Dermis blood vessel endothelial cell (primary cell): ENCODE measurements at places on chromosomes 7 and 10.

DNA sequence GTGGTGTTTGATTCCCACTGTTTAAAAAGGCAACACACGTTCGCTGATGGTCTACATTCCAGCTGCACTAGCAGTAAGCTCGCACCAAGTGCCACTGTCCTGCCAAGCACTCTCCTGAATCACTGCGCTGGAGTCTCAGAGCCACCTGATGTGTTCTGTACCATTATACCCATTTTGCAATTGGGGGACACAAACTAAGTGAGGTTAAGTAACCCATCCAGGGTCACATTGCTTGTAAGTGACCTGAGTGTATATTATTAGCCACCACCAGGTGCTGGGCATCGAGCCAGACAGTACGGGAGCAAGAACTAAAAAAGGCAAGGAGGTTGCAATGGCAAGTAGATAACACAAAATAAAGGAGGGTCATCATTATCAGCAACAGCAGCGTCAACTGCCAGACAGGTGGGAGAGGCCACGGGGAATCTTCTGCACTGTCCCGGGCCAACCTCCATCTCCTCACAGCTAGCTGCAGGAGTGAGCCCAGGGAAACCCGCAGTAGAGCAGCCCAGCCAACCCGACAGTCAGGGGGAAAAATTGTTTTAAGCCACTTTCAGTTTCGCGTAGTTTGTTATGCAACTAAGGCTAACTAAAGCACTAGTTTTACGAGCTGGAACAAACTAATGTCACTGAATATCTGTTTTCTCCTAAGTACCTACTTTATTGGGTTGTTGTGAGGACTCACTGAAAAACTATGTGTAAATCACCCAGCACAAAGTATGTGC is 712 bp upstream of the CPVL start:
- no peak for DNase-seq

- peak; percentile 61 for DNase-seq
Measured at GRCh38 chr7:142420554-142421362, 162.9 kb upstream of the PRSS58 start.

DNA sequence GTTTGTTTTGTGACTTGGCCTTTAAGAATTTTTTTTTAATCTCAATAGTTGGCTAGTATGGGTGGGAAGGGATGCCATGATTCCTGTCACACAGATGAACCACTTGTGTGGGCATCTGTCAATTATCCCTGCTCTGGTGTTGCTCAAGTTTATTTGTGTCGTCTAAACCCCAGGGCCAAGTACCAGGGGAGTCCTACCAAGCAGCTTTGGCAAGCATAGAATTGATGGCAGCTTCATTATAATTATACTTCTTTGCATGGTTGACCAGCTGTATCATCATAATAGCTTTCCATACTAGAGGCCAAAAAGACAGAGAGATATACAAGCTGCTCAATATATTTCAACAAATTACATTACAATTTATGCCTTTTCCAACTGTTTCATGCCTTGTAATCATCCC is 30.4 kb downstream of the SUGCT start:
- DNase-seq = no peak

DNA sequence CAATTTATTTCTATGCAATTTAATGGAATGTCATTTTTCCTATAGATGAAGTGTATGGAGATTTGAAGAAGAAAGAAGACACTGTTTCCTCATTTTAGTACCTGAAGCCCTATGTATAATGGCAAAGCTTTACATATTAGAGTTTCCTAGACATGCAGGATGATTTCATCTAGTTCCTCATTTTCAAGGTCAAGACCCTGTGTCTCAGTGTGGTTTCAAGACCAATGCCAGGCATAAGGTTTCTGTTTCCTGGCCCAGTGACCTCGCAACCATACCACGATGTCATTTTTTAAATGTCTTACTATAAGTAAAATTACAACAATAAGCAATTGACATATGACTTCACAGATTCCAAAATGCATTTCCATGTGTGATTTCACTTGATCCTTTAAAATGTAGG is 336.5 kb upstream of the PRKCQ start:
- no peak for DNase-seq

GRCh38 chr10:70513848-70514309 is 35.3 kb downstream of the PALD1 start:
- no peak for DNase-seq

DNA sequence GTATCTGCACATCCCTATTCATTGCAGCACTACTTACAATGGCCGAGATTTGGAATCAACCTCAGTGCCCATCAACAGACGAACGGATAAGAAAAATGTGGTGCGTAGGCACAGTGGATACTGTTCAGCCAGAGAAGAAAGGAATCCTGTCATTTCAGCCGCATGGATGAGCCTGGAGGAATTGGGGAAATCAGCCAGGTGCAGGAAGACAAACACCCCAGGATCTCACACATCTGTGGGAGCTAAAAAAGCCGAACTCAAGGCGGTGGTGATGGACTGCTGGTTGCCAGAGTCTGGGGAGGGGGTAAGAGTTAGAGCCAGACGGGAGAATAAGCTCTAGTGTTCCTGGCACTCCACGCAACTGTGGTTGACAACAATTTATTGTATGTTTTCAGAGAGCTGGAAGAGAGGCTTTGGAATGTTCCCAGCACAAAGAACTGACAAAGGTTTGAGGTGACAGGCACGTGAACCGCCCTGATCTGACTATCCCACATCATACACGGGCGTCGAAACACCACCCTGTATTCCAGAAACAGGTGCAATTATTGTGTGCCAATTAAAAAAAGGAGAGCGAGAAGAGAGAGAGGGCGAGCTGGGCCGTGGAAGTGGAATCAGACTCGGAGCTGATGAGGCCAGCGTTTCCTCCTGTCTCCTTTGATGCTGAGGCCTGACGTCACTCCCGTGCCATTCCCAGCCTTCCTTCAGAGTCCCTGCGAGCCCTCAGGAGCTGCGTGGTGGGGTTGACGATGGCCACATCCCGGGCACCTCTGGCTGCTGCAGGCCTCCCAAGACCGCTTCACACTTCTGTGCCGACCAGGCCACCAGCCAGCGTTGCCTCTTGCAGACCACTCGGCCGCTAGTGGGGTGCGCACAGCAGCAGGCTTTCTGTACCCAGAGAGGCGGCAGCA is 189.5 kb downstream of the DNAJB6 start:
- no peak for DNase-seq

DNA sequence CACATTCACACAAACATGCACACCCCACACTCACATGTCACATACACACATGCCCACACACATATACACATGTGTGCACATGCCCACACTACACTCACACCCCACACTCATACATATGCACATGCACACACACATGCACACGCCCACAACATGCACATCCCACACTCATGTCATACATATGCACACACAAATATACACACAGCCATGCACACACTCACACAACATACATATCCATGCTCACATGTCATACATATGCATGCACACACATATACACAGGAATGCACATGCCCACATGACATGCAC is 219.8 kb downstream of the DNAJB6 start:
- no peak for DNase-seq

- no peak for DNase-seq
Measured at GRCh38 chr10:118583611-118584010, 11.8 kb downstream of the PRLHR start.

GRCh38 chr7:55245271-55245723 is 119.8 kb upstream of the LANCL2 start:
- no peak for DNase-seq

- no peak for DNase-seq
Measured at GRCh38 chr10:78392197-78392596, 358.5 kb downstream of the RPS24 start.

DNA sequence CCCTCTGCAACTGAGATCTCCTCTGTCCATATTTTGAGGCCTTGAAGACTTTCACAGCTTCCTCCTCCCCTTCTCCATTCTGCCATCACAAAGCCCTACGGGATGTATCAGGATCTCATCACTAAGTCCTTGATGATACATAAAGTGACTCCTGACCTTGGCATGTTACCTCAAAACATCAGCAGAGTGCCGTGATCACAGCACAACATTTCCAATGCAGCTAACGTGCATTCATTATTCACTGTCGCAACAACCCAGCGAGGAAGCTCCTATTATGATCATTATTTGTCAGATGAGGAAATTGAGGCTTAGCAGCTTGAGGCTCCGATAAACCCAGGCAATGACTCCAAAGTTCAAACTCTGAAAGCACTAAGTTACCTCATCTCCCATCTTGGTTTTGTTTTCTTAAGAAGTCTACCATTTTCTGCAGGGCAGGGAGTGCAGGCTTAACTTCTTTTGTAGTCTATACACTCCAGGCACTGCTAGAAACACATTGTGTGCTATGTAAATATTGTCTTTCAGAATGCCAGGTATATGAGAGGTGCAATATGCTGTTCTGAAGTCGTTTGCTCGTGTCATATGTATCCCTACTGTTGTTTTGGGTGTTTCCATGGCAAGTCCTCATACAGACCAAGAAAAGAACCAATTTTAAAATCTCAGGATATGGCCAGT is 80.6 kb upstream of the C1QL3 start:
- DNase-seq = no peak

GRCh38 chr10:97428572-97428981 is 2.6 kb downstream of the PGAM1 start:
- DNase-seq = peak; percentile 25

DNA sequence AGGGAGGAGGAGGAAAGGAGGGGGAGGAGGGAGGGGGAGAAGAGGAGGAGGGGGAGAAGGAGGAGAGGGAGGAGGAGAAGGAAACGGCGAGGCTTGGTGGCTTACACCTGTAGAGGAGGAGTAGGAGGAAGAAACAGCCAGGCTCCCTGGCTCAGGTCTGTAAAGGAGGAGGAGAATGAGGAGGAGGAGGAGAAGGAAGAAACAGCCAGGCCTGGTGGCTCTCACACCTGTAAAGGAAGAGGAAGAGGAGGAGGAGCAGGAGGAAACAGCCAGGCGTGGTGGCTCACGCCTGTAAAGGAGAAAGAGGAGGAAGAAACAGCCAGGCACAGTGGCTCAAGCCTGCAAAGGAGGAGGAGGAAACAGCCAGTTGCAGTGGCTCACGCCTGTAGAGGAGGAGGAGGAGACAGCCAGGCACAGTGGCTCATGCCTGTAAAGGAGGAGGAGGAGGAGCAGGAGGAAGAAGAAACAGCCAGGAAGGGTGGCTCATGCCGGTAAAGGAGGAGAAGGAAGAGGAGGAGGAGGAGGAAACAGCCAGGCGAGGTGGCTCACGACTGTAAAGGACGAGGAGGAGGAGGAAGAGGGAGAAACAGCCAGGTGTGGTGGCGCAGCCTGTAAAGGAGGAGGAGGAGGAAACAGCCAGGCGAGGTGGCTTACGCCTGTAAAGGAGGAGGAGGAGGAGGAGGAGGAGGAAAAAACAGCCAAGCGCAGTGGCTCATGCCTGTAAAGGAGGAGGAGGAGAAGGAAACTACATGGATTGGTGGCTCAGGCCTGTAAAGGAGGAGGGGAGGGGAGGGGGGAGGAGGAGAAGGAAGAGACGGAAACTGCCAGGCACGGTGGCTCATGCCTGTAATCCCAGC is 14.9 kb upstream of the CRCP start:
- peak; percentile 77 for DNase-seq

DNA sequence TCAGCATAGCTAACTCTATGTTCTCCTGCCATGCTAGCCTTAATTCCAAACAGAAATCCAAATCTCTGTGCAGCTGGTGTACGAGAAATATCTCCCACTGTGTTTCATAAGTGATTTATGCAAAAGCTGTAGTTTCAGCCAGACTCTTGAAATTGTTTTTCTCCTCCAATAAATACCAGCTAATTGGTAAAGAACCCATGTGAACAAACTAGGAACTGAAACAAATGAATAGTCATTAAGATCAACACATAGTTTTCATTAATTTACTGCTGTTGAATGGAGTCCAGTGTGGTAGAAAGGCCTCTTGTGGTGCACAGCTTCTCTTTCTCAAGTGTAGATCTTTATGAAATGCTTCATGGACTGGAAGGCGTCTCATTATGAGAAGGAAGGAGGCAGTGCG is 18.4 kb downstream of the PPP1R17 start:
- no peak for DNase-seq
